Right forelimb (tissue), 1 donor: ENCODE measurements at places on chromosomes 5 and 9.
A peak's percentile ranks its signal among the peaks of the same experiment; 100 is the strongest.

- no peak for DNase-seq
Measured at GRCh38 chr9:72665421-72665820, 144.0 kb downstream of the TMC1 start.

DNA sequence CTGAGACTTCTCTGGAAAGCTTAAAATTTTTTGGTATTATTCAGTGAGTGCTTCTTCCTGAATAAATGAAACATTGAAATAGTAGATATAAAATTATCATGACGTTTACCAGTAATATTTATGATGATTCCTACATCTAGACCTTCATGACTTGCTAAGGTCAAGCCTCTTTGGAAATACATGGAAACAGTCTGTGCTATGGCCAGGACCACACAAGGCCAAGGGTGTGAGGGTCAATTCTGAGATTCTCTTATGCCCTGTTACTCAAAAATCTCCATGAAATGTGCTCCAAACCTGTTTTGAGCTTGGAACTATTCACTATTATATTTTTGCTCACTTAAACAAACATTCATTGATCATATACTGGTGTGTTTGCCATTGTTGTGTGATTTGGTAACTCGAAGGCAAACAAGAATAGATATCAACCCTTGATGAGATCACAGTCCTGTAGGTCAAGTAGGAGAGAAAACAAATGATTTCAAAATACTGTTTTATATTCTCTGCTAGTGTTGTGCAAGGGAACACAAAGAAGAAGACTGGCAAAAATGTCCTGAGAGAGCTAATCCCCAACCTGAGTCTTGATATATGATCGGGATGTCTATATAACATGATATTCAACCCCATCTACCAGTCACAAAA, 1254.9 kb upstream of the DMAC1 start:
- no peak for DNase-seq

DNA sequence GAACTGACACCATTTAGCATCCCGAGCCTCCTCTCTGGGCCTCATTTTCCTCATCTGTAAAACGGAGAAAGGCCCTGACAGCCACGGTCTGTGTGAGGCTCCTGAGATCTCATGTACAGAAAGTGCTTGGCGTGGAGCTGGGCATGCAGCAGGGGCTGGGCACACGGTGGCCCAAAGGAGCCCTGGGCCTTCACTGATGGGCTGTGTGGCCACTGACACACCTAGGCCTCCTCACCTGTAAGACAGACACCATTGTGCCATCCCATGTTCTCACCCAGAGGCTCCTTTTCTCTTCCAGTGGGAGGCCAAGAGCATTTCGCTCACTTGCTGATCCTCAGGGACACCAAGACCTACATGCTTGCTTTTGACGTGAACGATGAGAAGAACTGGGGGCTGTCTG, 1.6 kb downstream of the ORM1 start:
- DNase-seq, result no peak

- DNase-seq, result no peak
Measured at GRCh38 chr5:76535577-76535976, 87.6 kb downstream of the F2RL2 start.

DNA sequence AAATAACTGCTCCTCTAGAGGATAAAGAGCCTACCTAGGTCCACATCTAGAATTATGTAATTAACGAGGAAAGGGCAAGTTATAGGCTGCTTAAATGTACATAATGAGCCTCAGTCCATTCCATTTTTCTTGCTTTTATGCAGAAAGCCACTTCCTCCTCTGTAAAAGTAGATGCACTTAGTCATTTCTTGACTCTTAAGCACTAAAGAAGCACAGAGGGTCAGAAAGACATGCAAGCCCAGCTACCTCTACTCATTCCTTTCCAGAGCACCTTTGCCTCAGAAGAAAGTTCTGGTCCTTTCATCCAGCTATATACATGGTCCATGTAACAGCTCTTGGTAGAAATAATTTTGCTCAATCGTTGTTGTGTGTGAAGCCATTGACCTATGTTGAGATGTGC, 308.0 kb upstream of the NREP start:
- DNase-seq, result no peak

DNA sequence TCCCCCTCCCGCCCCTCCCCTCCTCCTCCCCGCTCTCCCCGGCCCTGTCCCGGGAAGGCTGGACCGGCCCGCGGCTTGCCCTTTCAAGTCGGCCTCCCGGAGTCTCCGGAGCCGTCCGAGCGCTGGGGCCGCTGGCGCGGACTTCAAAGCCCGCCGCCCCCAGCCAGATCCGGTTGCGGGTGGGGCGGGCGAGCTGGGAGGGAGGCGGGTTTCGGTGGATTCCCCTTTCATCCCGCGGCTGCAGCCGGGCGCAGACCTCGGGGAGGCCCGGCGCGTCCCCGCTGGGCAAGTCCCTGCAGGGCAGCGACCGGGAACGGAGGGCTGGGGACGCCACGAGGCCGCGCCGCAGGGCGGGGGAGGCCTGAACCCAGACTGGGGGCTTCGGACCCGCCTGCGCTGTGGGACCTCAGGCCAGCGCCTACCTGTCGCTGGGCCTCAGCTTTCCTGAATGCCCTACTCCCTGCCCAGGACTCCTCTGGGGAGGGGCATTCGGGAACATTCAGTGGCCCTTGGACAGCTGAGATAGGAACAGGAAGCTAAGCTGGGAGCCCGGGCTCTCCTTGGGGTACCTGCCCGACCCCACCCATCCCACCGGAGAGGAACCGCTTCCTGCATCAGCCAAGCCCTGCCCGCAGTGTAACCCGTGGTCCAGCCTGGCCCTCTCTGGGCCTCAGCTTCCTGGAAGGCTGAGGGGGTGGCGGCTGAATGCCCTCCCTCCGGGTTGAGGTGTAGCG, 23.4 kb downstream of the C9orf50 start:
- DNase-seq, result peak; percentile 80

- no peak for DNase-seq
Measured at GRCh38 chr5:73908395-73908794, 282.4 kb downstream of the ARHGEF28 start.

DNA sequence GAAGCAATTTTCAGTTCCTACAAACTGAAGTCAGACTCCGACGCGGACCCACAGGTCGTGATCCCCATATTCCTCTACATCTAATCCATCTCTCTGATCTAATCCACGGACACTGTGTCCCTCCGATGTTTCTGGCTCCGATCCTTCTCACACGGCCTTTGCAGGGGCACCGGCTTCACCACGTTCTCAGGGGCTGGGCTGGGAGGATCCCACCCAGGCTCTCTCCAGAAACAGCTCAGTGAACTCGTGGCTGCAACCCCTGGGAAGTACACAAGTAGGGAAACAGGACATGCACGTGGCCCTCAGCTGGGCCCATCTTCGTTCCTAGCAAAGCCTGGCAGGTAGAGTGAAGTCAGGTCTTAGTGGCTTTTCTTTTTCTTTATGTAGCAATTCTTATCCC, 49.1 kb upstream of the OLFM1 start:
- DNase-seq, result no peak

- no peak for DNase-seq
Measured at GRCh38 chr9:37382982-37383357, 39.5 kb upstream of the GRHPR start.

- DNase-seq, result no peak
Measured at GRCh38 chr9:111501648-111502047, 17.5 kb upstream of the ECPAS start.

DNA sequence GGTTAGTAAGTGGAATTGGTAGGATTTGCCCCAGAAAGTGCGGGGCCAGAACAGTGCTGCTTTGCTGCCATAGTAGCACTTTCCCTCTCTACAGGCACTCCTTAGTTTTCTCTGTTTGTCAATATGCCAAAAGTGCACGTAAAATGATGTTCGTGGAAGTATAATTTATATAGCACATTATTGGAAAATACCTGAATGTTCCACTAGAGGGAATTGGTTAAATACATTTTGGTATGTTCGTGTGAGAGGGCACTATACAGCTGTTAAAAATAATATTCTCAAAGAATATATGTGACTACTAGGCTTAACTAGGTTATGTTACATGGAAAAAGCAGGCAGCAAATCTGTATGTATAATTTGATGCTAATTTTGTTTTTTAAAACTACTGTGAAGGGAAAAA, 184.0 kb upstream of the GDNF start:
- DNase-seq, result no peak

DNA sequence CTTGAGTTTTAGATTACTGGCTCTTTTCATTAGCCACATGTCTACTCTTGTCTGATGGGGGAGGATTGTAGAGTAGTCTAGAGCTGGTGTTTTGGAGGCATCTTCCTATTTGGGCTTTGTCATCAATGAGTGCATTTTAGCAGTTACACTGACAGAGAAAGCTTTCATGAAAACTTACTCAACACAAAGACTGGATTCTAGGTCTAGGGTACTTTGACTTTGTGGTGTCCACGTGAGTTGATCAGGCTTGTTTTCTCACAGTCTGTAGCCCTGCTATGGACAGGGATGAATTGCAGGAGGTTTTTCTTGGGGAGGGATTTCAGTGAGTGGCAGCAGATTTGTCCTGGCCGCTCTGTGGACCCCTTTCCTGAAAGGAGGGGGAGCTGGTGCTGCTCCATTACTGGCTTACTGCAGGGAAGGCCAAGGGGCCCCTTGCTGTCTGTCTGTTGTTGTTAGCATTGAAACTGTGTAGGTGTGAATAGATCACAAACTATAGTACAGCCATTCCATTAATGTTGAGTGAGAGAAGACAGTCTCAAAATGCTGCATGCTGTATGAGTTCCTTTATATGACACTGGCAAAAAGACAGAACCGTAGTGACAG, 6.6 kb downstream of the TRIO start:
- DNase-seq, result no peak

- no peak for DNase-seq
Measured at GRCh38 chr9:37426846-37427245, 4.3 kb downstream of the GRHPR start.

- peak; percentile 69 for DNase-seq
Measured at GRCh38 chr5:135398160-135398854, 724 bp downstream of the MACROH2A1 start.

- no peak for DNase-seq
Measured at GRCh38 chr9:77810637-77811119, 162.6 kb upstream of the GNA14 start.

DNA sequence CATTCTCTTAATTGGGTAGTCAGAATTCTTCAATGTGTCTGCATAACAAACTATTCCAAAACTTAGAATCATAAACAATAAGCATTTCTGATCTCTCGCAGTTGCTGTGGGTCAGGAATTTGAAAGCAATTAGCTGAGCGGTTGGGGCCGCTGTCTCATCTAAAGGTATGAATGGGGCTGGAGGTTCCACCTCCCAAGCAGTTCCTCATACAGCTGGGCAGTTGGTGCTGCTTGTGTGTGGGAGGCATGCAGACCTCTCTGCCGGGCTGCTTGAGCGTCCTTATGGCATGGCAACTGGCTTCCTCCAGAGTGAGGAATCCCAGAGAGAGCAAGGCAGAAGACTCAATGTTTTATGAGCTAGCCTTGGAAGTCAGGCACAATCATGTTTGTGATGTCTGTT, 30.2 kb upstream of the SEMA4D start:
- DNase-seq, result no peak

DNA sequence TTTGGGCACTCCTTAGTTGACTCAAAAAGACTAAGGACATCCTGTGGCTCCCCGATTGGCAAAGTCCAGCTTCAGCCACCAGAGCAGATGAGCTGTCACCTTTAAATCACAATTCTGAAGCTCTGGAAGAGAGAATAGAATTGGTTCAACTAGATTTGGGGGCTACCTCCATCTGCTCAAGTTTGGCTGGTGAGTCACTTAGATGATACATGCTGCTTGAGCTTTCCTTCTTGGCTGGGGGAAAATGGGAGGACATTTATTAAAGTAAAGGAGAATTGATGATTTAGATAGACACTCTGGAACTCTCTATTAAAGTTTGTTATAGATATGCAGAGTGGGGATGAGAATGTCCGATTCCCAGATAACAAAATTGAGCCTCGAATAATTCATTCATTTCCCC, 30.0 kb upstream of the GRIA1 start:
- DNase-seq, result no peak

DNA sequence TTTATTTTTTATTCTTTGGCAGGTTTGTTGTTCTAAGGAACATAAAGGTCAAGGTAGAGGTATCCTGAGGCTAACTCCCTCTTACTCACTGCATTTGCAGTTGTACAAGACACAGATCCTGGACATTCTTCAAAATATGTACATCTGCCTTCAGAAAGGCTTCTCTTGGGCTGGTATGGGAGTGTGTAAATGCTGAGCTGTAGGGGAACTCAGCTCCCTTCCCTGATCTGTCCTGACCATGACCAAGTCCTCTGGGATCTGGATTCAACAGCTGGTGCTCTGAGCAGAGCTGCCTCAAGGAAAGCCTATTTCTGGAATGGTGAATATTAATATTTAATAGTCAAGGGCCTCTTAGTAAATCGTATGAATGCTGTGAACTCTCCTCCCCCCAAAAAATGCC, 117.4 kb downstream of the PRKACG start:
- DNase-seq, result no peak
